ENCODE measurements at places on chromosomes 12 and 14. TPM values are rescaled to one million over a fixed set of nuclear protein-coding genes. Genes with fewer than 3 reads are reported as not detected.
A peak's percentile ranks its signal among the peaks of the same experiment; 100 is the strongest.

GRCh38 chr14:63737582-63738006, 9.7 kb upstream of the SGPP1 start:
- no peak for DNase-seq

The CCDC88C gene
- total RNA-seq, result 39.0 TPM

The TEX52 gene
- not detected for total RNA-seq

DNA sequence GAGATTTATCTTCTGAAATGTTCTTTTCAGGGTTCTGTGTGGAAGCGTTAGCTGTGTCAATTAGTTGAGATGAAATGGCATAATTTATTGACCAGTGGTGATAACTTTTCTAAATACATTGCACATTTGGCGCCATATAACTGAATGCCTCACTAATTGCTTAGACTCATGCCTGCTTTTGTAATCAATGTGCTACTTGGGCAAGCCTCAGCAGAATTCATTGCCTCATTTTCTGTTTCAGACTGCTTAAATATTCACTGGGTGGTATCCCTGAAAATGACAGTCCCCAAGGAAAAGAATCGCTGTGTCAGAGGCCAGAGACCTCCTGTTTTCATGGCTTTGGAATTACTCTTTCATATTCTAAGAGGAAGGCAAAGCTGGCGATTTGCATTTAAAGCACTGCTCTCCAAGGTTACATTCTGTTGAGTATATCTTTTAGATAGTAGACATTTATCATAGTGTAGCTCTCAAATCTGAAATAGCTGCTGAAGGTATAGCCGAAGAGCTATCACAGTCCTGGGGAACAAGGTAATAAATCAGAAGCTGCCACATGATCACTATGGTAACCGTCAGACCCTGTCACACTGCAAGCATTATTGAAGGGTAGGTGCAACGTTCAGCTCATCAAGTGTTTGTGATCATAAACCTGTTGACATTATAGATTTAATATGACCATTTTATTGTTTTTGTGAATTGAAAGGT, 297.3 kb upstream of the E2F7 start:
- DNase-seq, result no peak

DNA sequence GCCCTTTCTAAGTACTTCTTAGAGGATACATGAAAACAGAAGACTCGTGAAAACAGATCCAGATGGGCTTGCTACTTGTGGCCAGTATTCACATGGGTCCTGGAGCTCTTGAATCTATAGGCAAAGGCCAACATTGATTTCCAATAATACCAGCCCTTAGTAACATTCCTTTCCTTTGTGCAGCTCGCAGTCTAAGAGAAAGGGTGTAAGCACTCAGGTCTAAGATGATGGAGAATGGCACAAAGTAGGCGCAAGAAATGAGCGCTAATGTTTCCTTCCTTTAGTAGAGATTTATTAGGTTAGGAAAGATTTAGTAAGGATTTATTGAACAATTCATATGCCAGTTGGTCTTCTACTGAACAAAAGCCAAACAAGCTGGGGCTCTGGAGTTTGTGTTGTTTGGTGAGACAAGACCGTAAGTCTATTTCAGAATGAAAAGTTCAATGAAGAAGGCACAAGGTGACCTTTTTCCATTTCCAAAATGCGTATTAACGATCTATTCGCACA, 525 bp downstream of the RNU6-8 start:
- peak; percentile 5 for DNase-seq

DNA sequence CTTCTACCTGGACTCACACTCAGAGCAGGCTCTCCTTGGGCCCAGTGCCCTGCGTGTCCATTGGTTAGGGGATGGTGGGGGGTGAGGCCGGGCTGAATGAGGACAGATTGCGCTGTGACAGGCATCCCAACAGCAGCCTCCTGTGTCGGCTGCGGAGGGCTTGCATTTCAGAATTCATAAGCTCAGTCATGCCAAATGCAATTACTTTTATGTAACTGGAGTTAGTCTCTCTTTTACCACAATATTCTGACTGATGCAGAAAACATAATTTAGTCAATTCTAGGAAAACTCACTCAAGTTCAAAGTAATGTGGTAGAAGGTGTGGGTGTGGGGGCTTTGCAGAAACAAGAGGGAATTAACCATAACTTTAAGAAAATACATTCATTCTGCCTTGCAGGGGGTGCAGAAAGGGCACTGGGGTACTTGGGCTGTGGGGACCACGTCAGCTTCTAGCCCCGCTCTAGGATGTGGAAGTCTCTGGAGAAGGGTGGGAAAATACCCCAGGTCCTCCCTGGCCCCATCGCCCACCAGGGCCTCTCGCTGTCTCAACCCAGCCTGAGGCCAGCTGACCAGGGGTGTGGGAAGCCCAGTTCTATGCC, 257.7 kb downstream of the ADGRD1 start:
- no peak for DNase-seq

- peak; percentile 89 for DNase-seq
Measured at GRCh38 chr14:39432619-39433451, 602 bp upstream of the FBXO33 start.

GRCh38 chr12:68784015-68784414, 24.0 kb upstream of the MDM2 start:
- DNase-seq, result no peak

GRCh38 chr12:104565606-104566243, 109.0 kb downstream of the CHST11 start:
- no peak for DNase-seq

DNA sequence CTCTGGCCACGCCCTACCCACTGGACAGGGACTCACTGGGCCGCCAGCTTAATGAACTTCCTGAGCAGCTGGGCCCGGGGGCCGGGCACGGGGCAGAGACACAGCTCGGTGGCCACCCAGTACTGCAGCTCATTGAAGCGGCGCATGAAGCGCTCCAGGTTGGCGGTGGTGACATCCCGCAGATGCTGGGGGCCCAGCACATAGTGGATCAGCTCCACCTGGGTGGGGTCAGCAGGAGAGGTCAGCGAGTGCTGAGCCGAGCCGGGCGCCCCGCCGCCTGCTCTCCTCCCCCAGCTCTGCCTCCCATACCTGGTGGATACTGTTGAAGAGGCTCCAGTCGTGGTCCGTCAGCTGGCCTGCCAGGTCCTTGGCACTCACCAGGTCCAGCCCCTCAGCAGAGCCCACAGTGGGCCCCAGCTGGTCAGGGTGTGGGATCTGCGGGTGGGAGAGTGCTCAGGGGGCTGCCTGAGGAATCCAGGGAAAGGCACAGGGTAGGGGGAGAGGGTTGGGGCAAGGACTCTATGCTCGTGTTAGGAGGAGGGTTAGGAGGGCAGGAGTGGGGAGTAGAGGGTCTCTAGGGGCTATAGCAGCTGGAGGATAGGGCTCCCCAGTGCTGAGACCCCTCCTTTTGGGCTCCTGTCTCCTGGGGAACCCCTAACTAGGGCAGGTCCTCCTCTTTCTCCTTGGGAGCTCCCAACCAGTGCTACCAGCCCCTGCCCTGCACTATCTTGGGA, 15.5 kb upstream of the ENDOU start:
- DNase-seq, result no peak

DNA sequence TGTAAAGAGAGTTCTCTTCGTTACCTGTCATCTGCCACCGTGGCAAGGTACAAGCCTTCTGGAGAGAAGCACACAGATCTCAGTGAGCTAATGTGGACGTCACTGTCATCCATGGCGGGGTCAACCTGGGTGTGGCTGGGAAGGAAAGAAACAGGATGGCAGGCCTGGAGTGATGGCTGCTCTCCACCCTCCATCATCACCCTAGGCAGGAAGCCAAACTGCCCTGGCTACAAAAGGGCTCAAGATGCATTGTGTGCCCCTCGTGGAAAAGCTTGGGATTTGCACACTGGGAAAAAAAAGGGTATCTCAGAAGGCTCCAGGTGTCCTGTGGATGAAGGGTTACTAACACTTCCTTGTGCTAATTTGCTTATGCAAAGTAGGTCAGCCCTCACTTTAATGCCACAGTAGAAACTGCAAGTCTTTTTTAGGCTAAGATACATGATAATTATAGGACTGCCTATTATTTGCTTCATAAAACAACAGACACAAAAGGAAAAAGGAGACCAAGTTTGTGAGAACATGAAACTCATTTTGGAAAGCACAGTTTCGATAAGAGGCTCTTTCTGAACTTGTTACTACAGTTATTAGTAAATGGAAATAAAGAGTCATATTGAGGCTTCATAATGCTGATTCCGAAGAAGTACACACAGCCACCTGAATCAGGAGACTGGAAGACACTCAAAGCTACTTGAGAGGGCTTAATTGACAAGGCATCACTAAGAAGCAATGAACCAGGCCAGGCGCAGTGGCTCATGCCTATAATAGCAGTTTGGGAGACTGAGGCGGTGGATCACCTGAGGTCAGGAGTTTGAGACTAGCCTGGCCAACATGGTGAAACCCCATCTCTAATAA, 18.9 kb downstream of the RFC5 start:
- DNase-seq, result peak; percentile 67

The VDR gene
- 0.09 TPM for total RNA-seq

GRCh38 chr14:53881161-53881871, 75.3 kb downstream of the BMP4 start:
- DNase-seq, result no peak

DNA sequence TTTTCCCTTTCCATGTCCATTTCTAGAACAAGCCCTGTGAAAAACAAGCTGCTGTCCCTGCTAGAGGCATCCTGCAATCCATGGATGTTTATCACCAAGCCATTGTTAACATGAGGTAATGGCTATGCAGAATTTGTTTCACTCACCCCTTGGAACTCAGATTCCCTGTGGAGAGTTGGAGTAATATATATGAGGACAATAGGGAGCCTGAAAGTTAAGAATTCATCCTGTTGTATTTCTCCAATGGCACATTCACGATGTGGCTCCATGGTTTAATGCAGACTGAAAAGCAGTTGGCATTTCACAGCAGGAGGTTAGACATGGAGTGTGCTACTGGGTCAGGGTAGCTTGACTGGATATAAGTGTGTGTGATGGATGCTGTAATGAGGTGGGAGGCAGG, 32.4 kb downstream of the GPR65 start:
- DNase-seq, result no peak

DNA sequence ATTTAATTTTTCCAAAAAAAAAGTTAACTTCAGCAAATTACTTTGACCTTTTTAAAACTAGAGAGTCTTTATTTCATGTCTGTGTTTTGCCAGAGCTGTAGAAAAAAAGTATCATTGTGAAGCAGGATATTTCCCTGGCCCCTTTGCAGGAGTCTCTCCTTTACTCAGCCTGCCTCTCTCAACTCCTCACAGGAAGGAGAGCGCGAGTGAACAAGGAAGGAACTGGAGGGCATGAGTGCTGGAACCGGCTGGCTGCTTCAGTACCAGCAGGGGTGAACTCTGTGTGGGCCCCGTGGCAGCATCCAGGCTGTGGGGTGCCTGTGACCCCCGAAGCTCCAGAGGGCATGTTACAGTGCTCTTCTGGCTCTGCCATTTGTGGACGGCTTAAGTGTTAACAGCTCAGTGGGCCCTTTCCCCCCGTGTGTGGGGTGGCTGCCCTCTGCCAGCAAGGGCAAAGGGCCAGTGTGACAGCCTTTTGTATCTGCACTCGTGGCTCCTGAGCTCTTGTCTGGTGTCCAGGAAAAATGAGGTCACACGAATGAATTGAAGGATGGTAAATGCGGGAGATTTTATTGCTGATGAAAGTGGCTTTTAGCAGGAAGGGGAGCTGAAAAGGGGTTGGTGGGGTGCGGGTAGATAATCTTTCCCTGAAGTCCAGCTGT, 76.6 kb upstream of the KCNH3 start:
- peak; percentile 65 for DNase-seq

DNA sequence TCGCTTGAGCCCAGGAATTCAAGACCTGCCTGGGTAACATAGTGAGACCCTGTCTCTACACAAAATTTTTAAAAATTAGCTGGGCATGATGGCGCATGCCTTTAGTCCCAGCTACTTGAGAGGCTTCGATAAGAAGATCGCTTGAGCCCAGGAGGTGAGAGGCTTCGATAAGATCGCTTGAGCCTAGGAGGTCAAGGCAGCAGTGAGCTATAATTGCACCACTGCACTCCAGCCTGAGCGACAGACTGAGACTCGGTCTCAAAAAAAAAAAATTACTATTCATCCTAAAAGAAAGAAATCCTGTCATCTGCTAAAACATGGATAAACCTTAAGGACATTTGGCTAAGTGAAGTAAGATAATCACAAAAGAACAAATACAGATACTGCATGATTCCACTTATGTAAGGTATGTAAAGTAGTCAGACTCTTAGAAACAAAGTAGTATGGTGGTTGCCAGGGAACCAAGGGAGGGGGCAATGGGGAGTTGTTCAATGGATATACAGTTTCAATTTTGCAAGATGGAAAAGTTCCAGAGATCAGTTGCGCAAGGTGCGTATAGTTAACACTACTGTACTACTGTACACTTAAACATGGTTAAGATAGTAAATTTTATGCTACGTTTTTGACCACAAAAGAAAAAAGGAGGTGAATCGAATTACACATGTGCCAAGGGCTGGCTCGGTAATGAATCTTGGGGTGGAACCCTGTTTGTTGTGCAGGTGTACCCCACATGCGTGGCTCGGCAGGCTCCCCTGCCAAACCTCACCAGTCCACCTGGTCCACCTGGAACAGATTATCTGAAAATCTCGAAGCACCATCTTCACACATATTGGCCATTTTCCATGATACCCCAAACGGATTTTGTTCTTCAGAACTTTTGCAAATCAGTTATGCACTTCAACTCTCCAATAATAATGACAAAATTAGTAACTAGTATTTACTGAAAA, 18.3 kb upstream of the ATP2A2 start:
- DNase-seq, result no peak

DNA sequence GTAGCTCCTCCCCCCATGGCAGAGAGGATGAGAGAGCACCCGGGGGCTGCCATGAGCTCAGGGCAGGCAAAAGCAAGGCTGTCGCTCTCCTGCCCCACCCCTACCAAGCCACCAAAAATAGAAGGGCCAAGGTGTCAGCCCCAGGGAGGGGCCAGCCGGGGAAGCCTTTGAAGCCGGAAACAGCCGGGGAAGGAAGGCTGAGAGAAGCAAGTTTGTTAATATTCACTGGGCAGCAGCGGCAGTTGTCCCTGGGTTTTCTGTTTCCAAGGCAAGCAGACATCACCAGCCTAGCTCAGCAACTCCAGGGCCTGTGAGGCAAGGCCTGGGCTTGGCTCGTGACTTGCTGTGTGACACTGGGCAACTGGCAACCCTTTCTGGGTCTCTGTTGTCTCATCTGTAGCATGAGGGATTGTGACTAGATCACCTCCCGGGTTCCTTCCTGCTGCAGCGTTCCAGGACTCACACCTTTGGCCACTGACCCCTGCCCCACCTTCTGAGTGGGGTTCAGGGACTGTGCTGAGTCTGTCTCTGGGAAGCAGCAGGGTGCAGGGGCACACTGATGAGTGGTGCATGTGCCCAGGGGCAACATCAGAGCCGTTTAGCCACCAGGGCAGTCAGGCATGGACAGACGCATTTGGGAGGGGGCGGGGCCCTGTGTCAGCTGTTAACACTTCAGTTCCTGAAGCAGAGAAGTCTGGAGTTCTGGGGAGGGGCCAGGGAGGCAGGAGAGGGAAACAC, 24.3 kb downstream of the SYNDIG1L start:
- DNase-seq, result no peak

- no peak for DNase-seq
Measured at GRCh38 chr12:127257366-127257935, 1009.5 kb upstream of the TMEM132C start.

DNA sequence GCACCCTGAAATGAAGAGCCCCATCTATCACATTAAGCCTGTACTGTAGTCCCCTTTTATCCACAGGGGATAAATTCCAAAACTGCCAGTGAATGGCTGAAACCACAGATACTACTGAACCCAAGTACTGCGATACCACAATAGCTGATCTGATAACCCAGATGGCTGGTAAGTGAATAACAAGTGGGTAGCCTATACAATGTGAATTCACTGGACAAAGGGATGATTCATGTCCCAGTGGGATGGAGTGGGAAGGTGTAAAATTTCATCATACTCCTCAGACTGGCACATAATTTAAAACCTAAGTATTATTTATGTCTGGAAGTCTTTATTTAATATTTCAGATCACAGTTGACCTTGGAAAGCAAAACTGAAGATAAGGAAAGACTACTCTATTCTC, 201.3 kb downstream of the GPHN start:
- DNase-seq, result no peak
